ENCODE measurements at places on chromosomes 5 and 9.

- DNase-seq: no peak
Measured at GRCh38 chr9:22064957-22065356, 55.9 kb upstream of the CDKN2B start.

GRCh38 chr5:6397536-6398269, 19.4 kb upstream of the MED10 start:
- no peak for DNase-seq

DNA sequence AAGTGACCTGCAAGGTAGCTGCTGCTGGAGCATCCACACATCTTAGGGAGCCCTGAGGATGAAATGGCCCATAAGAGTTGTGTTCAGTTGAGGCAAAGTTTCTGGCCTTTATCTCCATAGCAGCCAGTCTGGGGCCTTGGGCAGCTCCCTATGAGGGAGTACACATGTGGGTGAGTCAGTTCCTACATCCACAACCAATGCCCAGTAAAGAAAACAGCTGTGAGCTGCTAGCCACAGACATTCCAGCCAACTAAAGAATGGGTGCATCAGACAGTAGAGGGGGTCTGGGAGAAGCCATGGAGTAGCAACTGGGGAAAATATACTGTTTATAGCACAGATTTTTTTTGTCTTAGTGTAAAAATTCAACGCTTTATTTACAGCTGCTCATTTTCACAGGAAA, 720.7 kb downstream of the TLE1 start:
- DNase-seq: no peak

DNA sequence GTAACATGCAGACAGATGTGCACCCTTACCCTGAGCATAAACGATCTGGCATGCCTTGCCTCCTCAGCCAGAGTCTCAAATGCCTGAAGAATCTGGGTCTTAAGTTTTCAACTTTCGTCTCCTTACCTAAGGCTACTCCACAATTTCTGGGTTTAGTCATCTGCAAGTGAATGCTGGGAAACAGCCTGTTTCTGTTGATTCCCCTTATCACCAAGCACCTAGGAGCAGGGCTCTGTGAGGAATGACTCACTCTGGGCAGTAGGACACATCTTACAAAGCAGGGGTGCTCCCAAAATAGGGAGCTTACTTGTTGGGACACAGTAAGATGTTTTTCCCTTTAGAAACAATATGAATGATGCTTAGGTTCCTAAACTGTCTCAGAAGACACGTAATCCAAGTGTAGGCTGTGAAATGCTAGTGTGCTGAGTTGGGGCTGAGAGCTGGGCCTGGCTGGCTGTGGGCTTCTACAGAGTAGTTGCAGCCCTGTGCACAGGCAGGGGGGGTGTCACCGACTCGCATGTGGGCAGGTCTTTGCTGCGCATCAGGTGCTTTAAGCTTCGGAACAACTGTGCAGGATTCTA, 58.0 kb downstream of the DAP start:
- no peak for DNase-seq

GRCh38 chr5:153974131-153974812, 64.4 kb downstream of the FAM114A2 start:
- DNase-seq: peak; percentile 72

DNA sequence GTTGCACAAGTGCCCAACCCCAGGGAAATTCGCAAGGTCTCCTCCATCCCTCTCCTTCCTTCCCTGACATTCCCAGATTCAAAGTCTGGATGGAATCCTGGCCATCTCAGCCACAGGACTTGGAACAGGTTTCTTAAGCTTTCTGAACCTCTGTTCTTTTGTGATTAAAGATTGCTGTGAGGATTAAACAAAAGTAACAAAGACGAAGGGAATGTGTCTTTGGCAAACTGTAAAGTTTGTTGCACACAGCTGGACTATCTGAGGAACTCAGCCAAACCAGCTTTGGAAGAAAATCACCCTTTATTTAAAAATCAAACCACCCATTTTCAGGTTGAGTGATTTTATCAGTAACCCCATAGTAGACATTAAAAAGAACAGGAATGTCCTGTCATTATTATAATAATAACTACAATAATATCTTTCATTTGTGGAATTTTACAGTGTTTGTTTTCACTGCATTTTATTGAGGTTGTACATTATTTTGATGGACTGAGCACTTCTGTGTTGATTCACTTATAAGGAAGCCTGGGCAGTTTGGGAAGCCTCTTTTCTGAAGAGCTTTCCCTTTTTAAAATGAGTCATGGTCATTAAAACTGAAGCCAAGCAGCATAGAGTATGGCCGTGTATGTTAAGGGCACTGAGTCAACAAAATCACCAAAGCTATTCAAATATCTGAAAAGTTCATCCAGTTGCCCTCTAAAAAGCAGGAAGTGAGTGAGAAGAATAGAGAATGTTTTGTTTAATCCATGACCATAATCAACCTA, 310.2 kb downstream of the AGTPBP1 start:
- DNase-seq: no peak

DNA sequence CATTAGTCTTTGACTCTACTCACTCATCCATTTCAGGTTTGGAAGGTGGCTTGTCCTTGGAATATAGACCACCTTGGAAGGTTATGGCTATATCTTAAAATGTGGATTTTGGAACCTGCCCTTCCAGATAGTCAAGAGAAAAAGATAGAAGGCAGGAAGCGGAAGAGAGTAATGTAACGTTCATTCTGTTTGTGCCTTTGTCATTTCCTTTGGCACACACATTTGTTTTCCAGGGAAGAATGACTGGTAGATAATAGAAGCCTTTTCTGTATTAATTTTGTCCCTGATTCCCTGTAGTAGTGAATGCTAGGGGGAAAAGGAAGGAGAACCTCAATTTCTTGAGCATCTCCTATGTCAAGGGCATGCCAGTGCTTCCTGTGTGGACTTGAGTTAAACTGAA, 54.7 kb downstream of the PPIC start:
- DNase-seq: no peak

- DNase-seq: no peak
Measured at GRCh38 chr5:14768508-14769365, 102.8 kb downstream of the ANKH start.

- no peak for DNase-seq
Measured at GRCh38 chr9:88379352-88379751, 8.9 kb upstream of the SPIN1 start.

GRCh38 chr9:35716230-35716629, 15.8 kb downstream of the TLN1 start:
- no peak for DNase-seq

DNA sequence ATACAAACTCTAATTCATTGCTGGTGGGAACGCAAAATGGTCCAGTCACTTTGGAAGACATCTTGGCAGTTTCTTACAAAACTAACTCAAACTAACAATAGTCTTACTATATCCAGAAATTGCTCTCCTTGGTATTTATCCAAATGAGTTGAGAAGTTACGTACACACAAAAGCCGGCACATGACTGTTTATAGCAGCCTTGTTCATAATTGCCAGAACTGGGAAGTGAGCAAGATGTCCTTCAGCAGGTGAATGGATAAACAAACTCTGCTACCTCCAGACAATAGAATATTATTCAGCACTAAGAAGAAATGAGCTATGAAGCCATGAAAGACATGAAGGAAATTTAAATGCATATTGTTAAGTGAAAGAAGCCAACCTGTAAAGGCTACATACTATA, 17.9 kb upstream of the GNAQ start:
- DNase-seq: no peak

DNA sequence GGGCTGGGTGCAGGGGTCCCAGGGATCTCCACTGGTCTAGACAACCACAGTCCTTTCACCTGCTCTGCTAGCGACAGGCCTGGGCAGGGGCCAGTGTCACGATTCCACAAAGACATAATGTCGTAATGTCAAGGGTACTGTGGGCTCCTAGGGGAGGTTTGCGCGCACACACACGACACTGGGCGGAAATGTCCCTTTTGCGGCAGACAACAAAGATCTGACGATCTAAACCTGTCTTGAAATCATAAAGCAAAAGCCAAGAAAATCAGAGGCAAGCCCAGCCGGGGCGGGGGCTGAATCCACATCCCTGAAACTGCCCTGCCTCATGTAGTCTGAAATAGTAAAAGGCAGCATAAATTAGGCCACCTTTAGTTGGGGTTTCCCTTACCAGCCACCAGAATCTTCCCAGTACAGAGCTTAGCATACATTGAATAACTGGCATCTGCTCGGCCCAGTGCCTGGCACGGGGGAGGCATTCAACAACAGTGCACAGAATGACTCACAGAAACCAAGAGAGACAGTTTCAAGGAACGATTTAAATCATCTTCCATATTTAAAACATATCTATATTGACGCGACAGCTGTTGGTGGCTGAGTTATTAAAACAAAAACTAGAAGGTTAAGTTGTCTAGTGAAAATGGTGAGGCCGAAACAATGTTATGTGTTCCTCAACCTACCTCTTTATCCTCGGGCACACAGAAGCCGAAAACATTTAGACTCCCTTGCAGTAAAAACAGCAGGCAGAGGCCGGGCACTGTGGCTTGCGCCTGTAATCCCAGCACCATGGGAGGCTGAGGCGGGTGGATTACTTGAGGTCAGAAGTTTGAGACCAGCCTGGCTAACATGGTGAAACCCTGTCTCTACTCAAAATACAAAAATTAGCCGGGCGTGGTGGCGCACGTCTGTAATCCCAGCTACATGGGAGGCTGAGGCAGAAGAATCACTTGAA, 151.0 kb downstream of the MYO10 start:
- no peak for DNase-seq

GRCh38 chr9:84819491-84819991, 150.0 kb downstream of the NTRK2 start:
- DNase-seq: no peak

DNA sequence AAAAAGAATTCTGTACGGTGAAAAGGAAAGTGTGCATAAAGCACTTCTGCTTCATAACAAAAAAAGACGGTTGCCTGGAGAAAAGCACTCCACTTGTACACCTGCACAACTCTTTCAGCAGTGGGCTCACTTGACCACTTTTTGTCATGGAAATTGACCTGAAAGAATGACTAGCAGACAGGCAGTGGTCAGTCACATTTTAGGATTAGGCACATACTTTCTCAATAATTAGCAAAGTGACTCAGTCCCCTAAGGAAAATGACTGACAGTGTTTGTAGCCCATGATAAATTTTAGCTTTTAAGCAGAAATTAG, 169.3 kb downstream of the FANCC start:
- DNase-seq: no peak

DNA sequence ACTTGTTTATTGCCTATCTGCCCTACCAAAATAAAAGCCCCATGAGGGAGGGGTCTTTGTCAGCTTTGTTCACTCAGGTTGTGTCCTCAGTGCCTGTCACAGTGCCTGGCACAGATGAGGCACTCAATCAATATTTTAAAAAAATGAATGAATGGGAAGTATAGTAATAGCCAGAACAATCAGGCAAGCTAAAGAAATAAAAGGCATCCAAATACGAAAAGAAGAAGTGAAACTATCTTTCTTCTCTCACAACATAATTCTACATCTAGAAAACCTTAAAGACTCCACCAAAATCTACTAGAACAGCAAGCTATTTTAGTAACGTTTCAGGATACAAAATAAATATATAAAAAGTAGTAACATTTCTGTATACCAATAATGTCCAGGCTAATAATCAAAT, 37.8 kb upstream of the C5orf63 start:
- DNase-seq: peak; percentile 12

- DNase-seq: no peak
Measured at GRCh38 chr5:120692325-120692724, 228.2 kb downstream of the PRR16 start.

DNA sequence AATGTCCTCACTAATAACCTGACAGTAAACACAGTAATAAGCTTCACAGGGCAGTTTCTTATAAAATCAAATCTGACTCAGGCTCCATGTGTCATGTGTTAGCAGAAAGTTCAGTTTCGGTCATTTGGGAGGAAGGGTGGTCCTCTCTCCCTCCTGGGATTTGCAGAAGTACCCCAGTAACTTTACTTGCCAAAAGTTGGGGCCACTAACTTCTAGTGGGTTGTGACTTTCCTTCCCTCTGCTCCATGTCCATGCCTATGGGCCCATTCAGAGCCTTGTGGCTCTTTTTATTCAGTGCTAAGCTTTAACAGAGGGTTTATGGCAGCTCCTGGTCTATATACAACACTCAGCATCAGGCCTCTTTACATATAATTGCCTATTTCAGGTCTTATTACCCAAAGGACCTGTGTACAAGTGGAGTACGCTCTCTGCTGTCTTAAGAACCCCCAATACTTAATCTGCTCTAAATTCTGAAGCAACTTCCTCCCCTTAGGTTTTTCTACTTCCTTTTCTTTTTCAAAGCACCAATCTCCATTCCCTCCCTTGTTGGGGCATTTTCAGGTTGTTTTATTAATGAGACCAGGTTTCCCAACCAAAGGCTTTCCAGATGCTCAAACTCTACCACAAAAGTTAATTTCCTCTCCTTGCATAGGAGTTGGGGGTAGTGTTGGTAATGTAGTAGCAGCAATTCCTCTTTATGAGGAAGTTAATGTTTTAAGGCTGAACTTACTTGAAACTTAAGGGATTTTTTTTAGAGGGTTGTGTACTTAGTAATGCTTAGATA, 107.7 kb downstream of the CCDC192 start:
- DNase-seq: no peak

DNA sequence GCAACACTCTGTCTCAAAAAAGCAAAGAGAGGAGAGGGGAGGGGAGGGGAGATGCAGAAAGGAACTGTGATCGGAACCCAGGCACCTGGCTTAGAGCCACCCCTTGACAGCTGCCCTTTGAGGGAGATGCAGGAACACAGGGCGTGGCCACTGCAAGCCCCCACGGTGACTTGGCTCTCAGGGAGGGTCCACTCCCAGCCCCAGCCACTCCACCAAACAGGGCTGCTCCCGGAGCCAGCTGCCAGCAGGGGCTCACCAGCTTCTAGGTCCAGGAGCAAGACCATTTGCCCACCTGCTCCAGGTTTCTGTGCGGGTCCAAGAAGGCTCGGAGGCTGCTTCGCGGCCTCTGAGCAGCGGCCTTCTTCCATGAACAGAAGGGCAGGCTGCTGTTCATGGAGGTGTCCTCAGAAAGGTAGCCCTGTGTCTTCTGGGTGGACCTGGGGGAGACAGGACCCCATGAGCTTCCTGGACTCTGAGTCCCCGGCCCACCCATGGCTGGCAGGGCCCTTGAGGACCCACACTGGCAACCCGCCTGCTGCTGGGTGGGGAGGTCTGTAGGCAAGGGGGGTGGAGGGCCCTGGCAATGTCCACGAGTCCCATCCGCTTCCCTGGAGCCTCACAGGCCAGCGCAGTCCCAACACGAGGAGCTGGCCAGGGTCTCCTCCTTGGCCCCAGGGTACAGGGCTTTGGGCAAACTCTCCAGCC, 7.9 kb downstream of the C9orf50 start:
- DNase-seq: no peak

GRCh38 chr9:2039294-2040180, 24.4 kb downstream of the SMARCA2 start:
- DNase-seq: no peak

All from NAMALWA (cell line).